Testis (tissue), 5 donors: ENCODE measurements at places on chromosomes 7 and 10. TPM values are rescaled to one million over a fixed set of nuclear protein-coding genes. Genes with fewer than 3 reads are reported as not detected.
A peak's percentile ranks its signal among the peaks of the same experiment; 100 is the strongest.

DNA sequence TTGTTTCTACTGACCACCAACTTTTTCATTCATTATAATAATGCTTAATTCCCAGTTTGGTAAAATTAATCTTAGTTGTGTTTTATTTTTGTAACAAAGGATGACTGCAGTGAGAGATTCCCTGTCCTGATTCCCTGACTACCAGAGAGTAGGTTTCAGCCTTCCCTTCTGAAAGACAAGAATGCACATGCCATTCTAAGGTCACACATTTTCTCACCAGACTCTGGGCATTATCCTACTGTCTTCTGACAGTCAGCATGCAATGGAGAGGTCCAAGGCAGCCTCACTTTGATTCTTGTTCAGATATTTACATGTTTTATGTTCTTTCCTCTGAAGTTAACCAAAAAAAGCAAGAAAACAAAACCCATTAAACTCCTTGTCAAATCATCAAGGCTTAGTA is 372.7 kb upstream of the CDC14C start:
- peaks cover 6% of the 10 kb centered on the region for H3K4me1 ChIP-seq
- peak overlapping the region; percentile 61 for H3K27ac ChIP-seq
- H3K36me3 ChIP-seq, result no peaks in the 10 kb centered on the region
- DNase-seq, result no peak

GRCh38 chr10:67175354-67175753 is 249.5 kb downstream of the LRRTM3 start:
- no peaks in the 10 kb centered on the region for H3K36me3 ChIP-seq
- no peaks in the 10 kb centered on the region for H3K27me3 ChIP-seq
- H3K4me1 ChIP-seq, result no peaks in the 10 kb centered on the region
- DNase-seq, result no peak

GRCh38 chr10:106147021-106147420 is 1017.5 kb downstream of the SORCS1 start:
- H3K27me3 ChIP-seq, result no peaks in the 10 kb centered on the region
- no peak for DNase-seq
- no peak overlapping the region for H3K27ac ChIP-seq
- no peaks in the 10 kb centered on the region for H3K4me1 ChIP-seq
- no peaks in the 10 kb centered on the region for H3K36me3 ChIP-seq

- H3K27me3 ChIP-seq, result no peaks in the 10 kb centered on the region
- peaks cover 11% of the 10 kb centered on the region for H3K4me1 ChIP-seq
- H3K36me3 ChIP-seq, result no peaks in the 10 kb centered on the region
Observed at GRCh38 chr10:36253731-36254130, 611.6 kb upstream of the FZD8 start.

GRCh38 chr7:1864161-1864940 is 194.3 kb downstream of the ELFN1 start:
- no peaks in the 10 kb centered on the region for H3K4me1 ChIP-seq
- H3K36me3 ChIP-seq, result no peaks in the 10 kb centered on the region
- H3K27ac ChIP-seq, result no peak overlapping the region

GRCh38 chr10:108203905-108204527 is 1039.5 kb upstream of the SORCS1 start:
- no peak overlapping the region for H3K4me3 ChIP-seq
- no peak overlapping the region for H3K27ac ChIP-seq
- H3K36me3 ChIP-seq, result no peaks in the 10 kb centered on the region
- no peak for DNase-seq
- no peaks in the 10 kb centered on the region for H3K4me1 ChIP-seq

DNA sequence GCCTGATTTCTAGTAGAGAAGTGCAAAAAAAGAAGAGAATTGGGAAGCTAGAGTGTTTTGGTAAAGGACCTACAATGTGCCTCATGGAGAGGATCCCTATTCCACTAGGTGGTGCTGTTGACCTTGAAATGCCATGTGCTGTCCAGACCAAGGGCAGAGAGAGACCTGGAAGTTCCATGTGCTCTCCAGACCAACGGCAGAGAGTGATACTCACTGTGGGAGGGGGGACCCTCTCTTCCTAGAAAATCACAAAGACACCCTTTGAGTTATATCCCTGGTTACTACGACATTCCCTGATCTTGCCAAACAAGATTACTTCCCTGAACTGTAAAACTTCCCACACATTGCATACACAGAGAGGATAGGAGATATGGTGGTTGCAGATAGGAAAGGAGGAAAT is 212.7 kb upstream of the ZNF804B start:
- no peaks in the 10 kb centered on the region for H3K27me3 ChIP-seq
- no peaks in the 10 kb centered on the region for H3K4me1 ChIP-seq
- no peaks in the 10 kb centered on the region for H3K36me3 ChIP-seq
- peak; percentile 36 for DNase-seq
- H3K4me3 ChIP-seq, result no peak overlapping the region
- no peak overlapping the region for H3K27ac ChIP-seq

GRCh38 chr7:85111761-85112160 is 75.1 kb downstream of the SEMA3D start:
- no peak for DNase-seq
- H3K4me1 ChIP-seq, result no peaks in the 10 kb centered on the region
- H3K27me3 ChIP-seq, result no peaks in the 10 kb centered on the region
- H3K27ac ChIP-seq, result no peak overlapping the region
- H3K36me3 ChIP-seq, result no peaks in the 10 kb centered on the region

- peak overlapping the region; percentile 71 for H3K4me3 ChIP-seq
- H3K4me1 ChIP-seq, result peaks cover 3% of the 10 kb centered on the region
- DNase-seq, result no peak
- no peaks in the 10 kb centered on the region for H3K36me3 ChIP-seq
- peak overlapping the region; percentile 82 for H3K27ac ChIP-seq
- H3K27me3 ChIP-seq, result no peaks in the 10 kb centered on the region
Observed at GRCh38 chr7:43758822-43759683, 573 bp downstream of the BLVRA start.

TUBB8 gene
- total RNA-seq, result 0.63 TPM

DNA sequence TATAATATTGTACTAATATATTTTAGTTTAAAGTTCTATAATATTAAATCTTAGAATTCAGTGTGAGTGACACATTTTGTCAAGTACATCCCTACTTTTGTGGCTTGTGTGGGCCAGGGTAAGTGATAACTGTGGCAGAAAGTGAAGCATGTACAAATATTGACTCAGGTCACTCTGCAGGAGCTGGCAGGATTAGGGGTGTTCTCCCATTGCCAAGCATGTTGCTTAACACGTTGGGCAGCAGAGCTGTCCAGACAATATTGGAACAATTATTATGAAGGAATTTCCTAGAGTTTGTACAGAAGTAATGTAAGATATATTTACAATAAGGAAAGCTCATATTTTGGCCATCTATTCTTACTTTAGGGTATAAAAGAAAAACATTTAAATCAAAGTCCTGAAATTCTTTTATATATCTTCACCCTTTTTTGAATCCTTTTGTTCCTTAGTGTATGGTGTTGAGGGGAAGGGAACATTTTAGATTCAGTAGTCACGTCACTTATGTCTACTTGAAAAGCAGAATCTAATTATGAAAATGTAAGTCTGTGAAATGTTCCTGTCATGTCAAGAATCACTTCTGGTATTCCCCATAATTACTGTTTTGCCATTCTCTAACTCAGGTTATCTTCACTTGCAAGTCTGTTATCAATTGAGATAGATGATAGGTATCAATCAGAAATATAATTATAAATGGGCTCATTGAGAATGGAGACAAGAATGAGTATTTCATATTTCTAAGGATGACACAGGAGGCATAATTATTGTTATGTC is 4.0 kb downstream of the HDAC9 start:
- peaks cover 5% of the 10 kb centered on the region for H3K4me1 ChIP-seq
- H3K4me3 ChIP-seq, result no peak overlapping the region
- no peaks in the 10 kb centered on the region for H3K27me3 ChIP-seq
- no peak overlapping the region for H3K27ac ChIP-seq

GRCh38 chr7:137948845-137949330 is 53.0 kb downstream of the CREB3L2 start:
- no peak overlapping the region for H3K4me3 ChIP-seq
- H3K4me1 ChIP-seq, result peaks cover 8% of the 10 kb centered on the region
- no peak overlapping the region for H3K27ac ChIP-seq
- no peaks in the 10 kb centered on the region for H3K27me3 ChIP-seq
- H3K36me3 ChIP-seq, result no peaks in the 10 kb centered on the region
